ENCODE measurements at places on chromosomes 16 and 17.
A peak's percentile ranks its signal among the peaks of the same experiment; 100 is the strongest.

- DNase-seq = no peak
These were observed 7.7 kb downstream of the SALL1 start for GRCh38 chr16:51143196-51143977.

GRCh38 chr17:65332375-65332774 is 195.2 kb downstream of the RGS9 start:
- DNase-seq = no peak

- DNase-seq = no peak
These were observed 368.4 kb upstream of the CDH11 start for GRCh38 chr16:65490286-65490685.

GRCh38 chr16:66706506-66706880 is 9.9 kb upstream of the CMTM4 start:
- no peak for DNase-seq

- DNase-seq = no peak
These were observed 2.7 kb downstream of the DLX3 start for GRCh38 chr17:49992191-49992932.

DNA sequence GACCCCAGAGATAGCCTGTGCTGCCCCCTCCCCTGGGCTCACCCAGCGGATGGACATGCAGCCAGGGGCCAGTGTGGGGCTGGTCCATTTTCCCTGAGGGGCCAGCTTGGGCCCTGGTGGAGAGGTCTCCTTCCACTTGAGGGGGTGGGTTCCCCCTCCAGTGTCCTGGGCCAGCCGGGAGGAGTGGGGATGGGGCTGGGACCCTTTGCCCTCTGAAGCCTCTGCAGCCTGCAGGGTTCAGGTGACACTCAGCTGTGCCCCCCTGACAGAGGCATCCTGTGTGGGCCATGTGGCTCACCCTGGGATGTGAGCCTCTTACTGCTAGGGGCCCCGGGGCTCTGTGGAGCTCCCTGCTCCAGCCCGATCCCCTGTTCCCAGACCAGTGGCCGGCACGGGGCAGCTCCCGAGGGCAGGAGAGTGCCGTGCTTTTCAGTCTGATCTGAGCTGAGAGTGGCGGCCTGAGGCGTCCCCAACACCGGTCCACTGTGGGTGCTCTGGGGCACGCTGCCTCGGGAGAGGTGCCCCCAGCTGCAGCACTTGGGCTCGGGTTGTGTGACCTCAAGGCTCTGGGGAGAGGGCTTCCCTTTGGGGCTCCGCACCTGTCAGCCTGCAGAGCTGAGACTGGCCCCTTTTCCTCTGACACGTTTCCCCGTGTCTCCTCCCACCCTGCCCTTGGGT is 439 bp upstream of the GNG13 start:
- DNase-seq = no peak

GRCh38 chr17:7280519-7281073 is 922 bp upstream of the SLC2A4 start:
- peak; percentile 83 for DNase-seq
